ENCODE measurements at places on chromosomes 5 and 9. TPM values are rescaled to one million over a fixed set of nuclear protein-coding genes. Genes with fewer than 3 reads are reported as not detected.

- DNase-seq, result no peak
These were observed 16.6 kb downstream of the UGT3A1 start for GRCh38 chr5:35974570-35974969.

PCDHGC3 gene
- total RNA-seq, result 82.4 TPM

DNA sequence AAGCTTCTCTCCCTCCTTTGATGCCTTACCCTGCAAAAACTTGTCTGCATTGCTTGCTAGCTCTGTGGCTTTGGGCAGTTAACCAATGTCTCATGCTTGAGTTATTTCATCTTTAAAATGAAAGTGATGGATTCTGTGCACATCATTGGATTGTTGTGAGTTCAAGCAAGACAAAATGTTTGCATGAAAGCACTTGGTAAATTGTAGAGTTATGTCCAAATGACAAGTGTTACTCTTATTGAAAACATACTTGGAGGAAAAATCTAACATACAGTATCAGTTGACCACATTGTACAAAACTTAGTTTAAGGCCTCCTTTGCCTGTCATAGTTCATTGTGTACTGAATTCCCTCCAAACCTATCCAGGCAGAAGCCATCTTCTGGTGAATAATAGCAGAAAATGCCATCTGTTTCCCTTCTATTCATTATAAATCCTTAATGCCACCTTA is 30.0 kb downstream of the TGFBR1 start:
- DNase-seq, result no peak

- DNase-seq, result no peak
These were observed 107.4 kb upstream of the DMAC1 start for GRCh38 chr9:7906783-7907550.

GRCh38 chr5:160500786-160501779 is 79.4 kb downstream of the PTTG1 start:
- peak; percentile 19 for DNase-seq

DNA sequence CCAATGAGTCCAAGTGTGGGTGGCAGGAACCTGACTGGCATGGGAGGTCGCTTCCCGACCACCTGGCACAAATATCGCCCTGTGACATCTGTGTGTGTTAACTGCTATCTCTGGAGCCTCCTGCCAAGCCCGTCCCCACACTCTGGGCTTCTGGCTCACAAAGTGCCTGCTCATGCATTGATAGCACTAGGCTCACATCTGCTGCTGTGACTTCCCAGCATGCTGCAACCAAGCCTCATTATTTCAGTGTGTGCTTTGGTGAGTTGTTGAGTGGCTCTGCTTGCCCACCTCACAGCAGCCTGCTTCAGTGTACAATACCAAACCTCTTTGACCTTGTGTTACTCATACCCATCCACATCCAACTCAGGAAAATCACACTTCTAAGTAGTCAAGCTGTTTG is 139.8 kb downstream of the APBA1 start:
- DNase-seq, result no peak

GPR150 gene
- total RNA-seq, result not detected
